ENCODE measurements at places on chromosomes 12 and 14. TPM values are rescaled to one million over a fixed set of nuclear protein-coding genes. Genes with fewer than 3 reads are reported as not detected.

Gene TMEM132C
- not detected for total RNA-seq

Gene PPP2R5C
- 66.2 TPM for total RNA-seq

Gene FGD6
- 31.1 TPM for total RNA-seq

Gene CDKN3
- total RNA-seq: 31.3 TPM

Gene MGST1
- 209 TPM for total RNA-seq

Gene PTGDR
- not detected for total RNA-seq

Gene AHNAK2
- total RNA-seq: 198 TPM

Gene KCNH3
- total RNA-seq: not detected
